ENCODE measurements at places on chromosomes 11 and 22. TPM values are rescaled to one million over a fixed set of nuclear protein-coding genes. Genes with fewer than 3 reads are reported as not detected.

The MPPED1 gene
- total RNA-seq, result not detected

The KREMEN1 gene
- 0.13 TPM for total RNA-seq

The CST6 gene
- total RNA-seq, result not detected

The MN1 gene
- 0.10 TPM for total RNA-seq

The CDCA5 gene
- total RNA-seq, result 108 TPM

The MYRF gene
- total RNA-seq, result 0.91 TPM

The NAALADL1 gene
- total RNA-seq, result 10.3 TPM

The SMIM38 gene
- 1.1 TPM for total RNA-seq

The KIF18A gene
- 13.9 TPM for total RNA-seq

The DDIAS gene
- 30.0 TPM for total RNA-seq
